ENCODE measurements at places on chromosomes 4 and X.

GRCh38 chr4:117249333-117249732 lies 164.0 kb upstream of the TRAM1L1 start:
- no peak for DNase-seq

DNA sequence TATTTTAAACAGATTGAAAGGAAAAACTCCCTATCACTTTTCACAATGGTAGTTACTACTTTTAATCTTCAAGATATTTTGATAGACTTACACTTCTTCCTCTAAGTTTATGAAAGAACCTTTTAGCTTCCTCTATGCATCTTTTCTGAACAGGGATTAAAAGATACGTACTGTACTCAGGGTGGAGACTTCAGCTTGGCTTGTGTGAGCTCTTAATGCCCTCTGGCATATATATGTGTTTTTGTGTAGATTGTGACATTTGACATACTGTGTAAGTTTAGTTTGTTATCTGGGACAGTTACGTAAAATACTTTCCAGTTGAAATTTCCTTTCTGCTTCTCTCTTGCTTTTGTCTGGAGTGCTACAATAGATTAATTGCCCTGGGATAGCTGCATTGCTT lies 109.3 kb upstream of the NUDT6 start:
- DNase-seq = no peak

DNA sequence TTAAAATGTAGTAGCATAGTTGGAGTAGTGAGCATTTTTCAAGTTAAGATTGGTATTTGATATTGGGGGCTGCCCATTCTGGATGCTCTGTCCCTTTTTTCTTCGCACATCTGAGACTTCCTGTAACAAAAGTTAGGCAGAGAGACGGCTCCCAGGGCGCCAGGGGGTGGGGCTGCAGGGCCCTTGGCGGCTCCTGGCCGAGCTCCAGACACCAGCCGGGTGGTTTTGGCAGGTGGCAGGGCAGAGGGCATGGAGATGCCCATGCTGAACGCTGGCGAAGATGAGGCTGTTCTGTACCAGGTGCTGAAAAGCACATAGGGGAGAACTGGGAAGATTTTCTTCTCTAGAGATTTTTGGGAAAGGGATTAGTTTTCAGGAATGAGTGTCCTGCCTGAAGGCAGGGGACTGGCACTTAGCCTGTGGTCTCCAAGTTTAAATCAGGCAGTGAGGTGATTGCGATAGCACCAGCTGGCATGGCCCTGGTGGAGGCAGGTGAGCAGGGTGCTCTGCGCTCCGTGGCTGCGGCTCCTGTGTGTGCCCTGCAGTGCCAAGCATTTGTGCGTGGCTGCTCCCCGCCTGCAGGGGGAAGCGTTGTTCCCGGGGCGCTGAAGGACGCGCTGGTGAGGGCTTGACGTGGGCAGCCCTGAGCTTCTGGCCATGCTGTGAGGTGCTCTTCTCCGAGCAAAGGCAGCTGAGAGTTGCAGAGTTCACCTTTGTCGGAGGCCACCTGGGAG lies 23.6 kb upstream of the HGFAC start:
- no peak for DNase-seq

- DNase-seq = no peak
Observed at GRCh38 chrX:51862920-51863319, 30.5 kb upstream of the MAGED1 start.

- DNase-seq = no peak
Observed at GRCh38 chr4:142278663-142279062, 567.4 kb downstream of the INPP4B start.

GRCh38 chr4:40685300-40685699 lies 55.6 kb upstream of the RBM47 start:
- DNase-seq = no peak

GRCh38 chr4:22695917-22696316 lies 3.2 kb downstream of the GBA3 start:
- DNase-seq = no peak

DNA sequence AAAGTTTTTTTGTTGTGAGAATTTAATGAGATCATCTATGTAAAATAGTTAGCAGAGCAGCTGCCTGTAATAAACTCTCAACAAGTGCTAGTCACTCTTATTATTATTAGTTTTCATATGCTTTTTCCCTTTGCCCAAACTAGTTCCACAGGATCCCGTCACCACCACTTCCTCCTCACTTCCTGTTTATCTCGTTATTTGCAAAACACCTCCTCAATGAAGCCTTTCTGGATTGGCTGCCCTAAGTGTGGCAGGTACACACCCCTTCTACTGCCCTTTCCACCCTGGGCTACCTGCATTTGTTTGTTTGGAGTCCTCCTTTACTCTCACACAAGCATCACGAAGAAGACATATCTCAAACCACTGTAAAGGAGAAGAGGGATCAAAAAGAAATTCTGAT lies 54.4 kb upstream of the KLF3 start:
- no peak for DNase-seq

DNA sequence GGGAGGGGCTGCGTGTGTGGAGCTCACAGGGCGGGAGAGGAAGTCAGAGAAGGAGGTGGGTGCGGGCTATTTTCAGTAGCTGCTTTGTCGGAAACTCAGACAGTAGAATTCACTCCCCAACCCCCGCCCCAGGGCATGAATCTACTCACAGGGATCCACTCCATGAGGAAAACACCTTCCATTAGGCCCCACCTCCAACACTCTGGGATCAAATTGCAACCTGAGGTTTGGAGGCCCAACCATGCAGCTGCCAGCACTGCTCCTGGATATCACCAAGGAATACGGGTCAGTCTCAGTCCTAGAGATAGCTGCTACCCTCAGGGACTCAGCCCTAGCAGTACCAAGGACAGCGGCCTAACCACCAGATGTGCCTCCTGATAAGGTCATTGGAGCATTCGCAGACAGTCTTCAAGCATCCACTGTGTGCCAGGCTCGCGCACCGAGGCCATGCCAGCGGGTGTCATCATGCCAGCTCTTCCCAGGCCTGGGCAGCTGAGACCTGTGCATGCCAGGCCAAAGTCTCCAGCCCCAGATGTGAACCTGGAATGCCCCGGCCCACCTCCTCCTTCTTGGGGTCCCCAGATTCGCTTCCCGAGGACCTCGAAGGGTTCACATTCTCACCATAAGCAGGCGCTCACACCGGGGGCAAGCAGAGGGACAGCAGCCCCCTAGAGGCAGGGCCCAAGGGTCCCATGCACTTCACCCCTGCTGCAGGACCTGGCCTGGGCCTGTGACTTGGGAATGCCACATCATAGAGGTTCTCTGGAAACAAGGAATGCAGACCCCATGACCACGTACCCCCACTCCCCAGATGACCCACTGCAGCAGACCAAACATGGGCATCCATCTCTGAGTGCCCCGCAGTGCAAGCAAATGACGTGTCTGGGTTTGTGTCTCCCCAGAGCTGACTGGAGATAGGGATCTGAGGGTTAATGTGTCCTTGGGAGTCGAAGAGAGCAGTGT lies 102.3 kb downstream of the ADRA2C start:
- no peak for DNase-seq

GRCh38 chr4:42628740-42629139 lies 28.2 kb downstream of the ATP8A1 start:
- DNase-seq = no peak

DNA sequence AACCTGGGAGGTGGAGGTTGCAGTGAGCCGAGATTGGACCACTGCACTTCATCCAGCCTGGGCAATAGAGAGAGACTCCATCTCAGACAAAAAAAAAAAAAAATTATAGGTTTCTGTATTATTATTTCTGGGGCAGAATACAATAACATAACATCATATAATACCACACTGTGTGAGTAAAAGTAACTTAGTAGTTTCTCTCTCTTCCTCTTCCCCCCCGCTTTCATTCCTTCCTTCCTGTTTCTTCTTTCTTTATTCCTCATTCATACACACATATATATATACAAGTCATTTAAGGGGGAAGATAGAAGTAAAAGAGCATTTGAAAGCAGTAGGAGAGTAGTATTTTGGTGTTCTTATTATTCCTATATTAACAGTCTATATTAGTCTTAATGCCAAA lies 55.9 kb upstream of the FHDC1 start:
- no peak for DNase-seq

DNA sequence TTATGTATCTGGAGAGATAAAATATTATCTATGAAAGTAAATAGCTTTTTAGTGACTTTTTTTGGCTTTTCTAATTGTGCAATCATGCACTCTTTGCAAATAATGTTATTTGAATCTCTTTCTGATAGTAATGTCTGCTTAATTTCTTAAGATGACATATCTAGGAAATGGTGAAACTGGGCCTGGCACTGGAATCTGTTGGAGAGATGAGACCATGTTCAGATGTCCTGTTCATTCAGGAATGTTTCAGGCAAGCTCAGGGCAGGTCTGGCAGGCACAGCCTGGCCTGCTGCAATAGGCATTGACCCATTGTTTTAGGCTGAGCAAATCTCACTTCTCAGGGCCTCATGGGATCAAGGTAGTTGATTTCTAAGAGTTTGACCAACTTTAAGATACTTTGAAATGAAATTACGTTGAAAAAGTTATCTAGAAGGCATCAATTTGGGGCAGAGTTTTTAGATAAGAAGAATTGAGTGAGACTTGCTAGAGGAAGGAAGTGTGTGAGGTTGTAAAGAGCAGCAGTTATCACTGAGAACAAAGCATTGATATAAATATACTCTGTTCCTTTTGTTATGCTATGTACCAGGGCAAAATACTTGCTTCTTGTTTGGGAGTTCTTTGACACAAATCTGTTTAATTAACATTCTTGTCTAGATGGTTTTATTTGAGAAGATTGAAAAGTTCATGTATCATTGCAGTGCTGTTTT lies 133.0 kb upstream of the LEF1 start:
- DNase-seq = no peak

- DNase-seq = no peak
Observed at GRCh38 chr4:72779241-72779640, 210.2 kb upstream of the ADAMTS3 start.

DNA sequence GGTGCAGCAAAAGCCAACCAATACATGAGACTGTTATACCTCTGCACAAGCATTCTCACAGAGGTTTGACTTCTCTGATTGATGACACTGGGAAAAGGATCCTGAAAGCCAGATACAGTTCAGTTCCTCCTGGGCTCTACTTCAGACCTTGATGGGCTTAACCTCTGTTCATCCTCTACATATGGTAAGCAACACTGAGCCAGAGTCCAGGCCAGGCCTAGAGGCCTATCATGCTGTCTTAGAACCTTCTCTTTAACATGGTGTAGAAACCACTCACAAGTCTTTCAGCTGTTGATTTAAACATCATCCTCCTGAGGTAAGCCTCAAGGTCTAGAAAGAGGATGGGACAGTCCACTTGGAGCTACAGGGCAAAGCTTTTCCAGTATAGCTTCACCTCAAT lies 9.2 kb downstream of the MAD2L1 start:
- DNase-seq = no peak

DNA sequence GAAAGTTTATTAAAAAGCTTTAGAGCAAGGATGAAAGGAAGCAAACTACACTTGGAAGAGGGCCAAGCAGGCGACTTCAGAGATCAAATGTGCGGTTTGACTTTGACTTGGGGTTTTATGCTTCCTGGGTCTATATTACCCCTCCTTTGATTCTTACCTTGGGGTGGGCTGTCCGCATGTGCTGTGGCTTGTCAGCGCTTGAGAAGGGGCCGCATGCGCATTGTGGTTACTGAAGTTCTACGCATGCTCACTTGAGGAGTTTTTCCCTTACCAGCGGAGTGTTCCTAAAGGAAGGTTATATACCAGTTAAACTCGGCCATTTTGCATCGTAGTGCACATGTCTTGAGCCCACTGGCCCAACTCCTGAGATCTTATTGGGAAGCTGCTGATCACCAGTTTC lies 9.9 kb downstream of the ZNF157 start:
- DNase-seq = no peak

- DNase-seq = no peak
Observed at GRCh38 chr4:152525878-152526277, 10.0 kb downstream of the FBXW7 start.

- no peak for DNase-seq
Observed at GRCh38 chr4:110480031-110480549, 4.1 kb downstream of the ENPEP start.

DNA sequence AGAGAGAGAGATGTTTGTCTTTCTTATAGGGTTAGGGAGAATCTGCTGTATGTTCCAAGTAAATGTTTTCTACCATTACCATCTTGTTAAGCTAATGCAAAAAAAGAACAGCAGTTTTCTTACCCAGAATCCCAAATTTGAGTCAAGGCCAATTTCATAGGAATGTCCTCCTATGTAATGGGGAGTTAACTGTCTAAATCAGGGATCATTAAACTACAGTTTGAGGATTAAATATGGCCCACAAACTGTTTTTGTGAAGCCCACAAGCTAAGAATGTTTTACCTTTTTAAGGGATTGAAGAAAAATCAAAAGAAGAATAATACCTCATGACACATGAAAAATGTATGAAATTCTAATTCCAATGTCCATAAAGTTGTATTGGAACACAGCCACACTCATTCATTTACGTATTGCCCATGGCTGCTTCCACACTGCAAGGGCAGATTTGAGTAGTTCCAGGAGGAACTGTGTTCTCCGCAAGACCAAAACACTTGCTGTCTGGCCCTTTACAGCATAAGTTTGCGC lies 113.2 kb upstream of the SPRY1 start:
- no peak for DNase-seq

DNA sequence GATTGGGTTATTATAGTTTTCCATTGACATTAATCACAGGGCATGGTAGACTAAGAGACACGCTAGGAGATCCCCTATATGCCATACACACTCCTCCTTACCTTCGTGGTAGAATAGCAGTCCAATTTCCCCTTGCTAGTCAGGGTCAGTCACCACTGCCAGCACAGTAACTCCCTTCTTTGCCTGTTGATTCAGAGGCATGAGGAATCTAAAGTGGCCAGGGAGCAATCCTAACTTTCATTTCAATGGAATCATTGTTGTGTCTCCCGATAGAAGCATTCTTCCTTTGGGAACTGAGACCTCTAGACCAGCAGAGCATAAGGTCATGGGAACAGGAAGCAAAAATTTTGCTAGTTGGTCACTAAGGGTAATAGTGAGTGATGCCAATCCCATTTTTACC lies 51.1 kb downstream of the COL25A1 start:
- no peak for DNase-seq

GRCh38 chr4:121885115-121885514 lies 14.8 kb upstream of the BBS7 start:
- DNase-seq = no peak

DNA sequence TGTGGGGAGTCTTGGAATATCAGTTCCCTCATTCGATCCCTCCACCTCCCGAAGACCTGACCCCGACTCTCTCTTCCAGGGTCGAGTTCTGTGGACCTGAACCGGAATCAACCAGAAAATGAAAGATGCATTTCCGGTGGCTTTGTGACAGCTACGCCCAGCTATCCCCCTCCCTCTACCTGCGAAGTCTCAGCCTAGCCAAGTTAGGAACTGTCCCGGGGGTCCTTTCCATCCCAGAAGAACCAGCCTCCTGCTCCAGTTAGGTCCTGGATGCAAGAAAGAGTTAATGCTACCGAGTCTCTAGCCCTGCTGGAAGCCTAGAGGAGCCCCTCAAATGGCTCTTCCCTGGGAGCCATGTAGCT lies 13.4 kb upstream of the ETDC start:
- no peak for DNase-seq

GRCh38 chr4:80417019-80417418 lies 81.5 kb downstream of the CFAP299 start:
- DNase-seq = no peak

DNA sequence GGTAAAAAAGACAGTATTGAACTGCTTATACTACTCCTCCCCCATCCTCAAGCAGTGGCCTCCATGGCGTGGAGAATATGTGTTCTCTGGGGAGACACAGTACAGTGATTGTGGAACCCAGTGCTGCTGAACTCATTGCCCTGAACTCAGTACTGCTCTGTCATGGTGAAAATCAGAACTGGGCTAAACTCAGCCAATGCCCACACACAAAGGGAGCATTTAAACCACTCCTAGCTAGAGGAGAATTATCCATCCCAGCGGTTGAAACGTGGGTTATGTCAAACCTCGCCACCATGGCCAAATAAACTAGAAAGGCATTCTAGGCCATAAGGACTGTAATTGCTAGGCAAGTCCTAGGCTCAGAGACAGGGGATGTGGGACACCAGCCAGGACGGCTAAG lies 131.8 kb downstream of the SPOCK3 start:
- DNase-seq = no peak

Measured in omental fat pad (tissue), 4 donors.